ENCODE measurements at places on chromosomes 5 and 9.
A peak's percentile ranks its signal among the peaks of the same experiment; 100 is the strongest.

GRCh38 chr9:20606652-20607051, 15.6 kb downstream of the MLLT3 start:
- DNase-seq: no peak

DNA sequence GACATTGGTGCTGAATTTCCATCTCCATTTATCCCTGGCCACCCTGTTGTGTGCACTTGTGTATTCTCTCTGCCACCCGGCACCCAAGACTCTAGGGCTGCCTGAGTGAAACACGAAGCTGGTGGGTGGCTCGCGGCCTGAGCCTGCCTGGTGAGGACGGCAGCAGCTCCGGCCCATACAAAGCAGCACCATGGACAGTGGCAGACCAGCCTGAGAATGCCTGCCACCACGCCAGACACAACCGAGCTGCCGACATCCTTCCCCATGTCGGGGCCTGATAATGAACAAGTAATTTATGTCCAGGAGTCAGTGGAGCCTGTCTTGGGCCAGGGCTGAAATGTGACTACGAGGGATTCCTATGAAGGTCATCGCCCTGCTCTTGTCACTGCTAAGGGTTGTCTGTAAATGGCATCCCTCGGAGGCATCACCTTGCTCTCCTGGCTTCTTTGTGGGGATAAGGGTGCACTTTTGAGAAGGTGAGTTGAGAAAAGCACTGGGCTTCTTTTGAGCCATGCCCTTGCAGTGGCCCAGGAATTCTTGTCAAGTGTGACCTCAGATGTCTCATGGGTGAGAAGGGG, 175.7 kb downstream of the MELK start:
- peak; percentile 25 for DNase-seq

DNA sequence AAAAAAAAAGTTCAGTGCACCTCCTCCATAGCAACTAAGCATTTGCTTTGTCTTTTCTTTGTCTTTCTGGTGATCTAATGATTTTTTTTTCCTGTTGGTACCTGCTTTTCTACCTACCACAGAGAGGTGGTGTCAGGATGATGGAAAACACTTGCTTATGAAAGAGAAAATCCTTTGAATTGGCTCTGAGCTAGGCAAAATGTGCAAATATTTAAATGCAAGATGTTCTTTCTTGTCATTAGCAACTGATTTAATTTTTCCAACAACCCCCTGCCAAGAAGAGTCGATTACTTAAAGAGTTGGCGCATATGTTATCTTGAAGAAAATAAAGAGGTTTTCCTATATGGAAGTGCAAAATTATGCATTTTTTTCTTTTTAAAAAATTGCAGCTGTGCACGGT, 37.7 kb downstream of the TNC start:
- DNase-seq: no peak

GRCh38 chr9:106920701-106921283, 57.8 kb downstream of the ZNF462 start:
- DNase-seq: no peak

DNA sequence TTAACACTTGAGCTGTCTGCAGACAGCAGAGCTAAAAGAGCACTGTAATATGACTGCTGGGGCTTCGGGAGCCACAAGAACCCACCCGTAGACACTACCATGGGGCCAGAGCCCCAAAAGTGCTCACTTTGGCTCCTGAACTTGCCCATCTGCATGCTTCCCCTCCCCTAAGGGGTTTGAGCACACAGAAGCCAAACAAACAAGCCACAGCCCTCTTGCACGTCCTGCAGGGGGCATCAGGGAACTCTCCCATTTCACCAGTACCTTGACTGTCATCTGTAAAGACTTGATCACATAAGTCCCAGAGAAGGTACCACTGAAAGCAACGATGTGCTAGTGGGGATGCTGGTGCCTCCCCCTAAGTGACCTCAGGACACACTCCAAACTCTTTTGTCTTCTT, 681.8 kb downstream of the SEMA5A start:
- no peak for DNase-seq

- no peak for DNase-seq
Observed at GRCh38 chr5:138514021-138514420, 29.0 kb downstream of the ETF1 start.

DNA sequence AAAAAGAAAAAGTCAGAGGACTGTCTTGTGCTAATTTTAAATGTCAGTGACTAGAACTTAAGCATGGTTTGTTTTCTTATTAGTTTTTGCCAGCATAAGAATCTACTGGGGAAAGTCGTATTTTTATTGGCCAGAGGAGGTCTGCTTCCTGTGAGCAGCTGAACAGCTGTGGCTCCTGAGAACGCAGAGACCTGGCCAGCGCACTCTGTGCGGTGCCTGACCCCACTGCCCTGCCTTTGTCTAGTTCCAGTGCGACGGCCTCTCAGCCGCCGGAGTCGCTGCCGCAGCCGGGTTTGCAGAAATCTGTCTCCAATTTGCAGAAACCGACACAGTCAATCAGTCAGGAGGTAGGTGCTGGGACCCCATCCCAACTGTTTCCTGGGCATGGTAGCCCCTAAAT, 42.5 kb downstream of the PRRC2B start:
- no peak for DNase-seq

- no peak for DNase-seq
Observed at GRCh38 chr5:161051920-161052500, 200.0 kb upstream of the ATP10B start.

Measured in activated T-cell treated with anti-CD3 and anti-CD28 coated beads for 48 hours (primary cell).